ENCODE measurements at places on chromosomes 16 and 17. TPM values are rescaled to one million over a fixed set of nuclear protein-coding genes. Genes with fewer than 3 reads are reported as not detected.

Gene TMC5
- not detected for polyA plus RNA-seq

Gene SYNGR3
- polyA plus RNA-seq, result 2.1 TPM

Gene NTN3
- polyA plus RNA-seq, result not detected

Gene VPS35
- 69.2 TPM for polyA plus RNA-seq

Gene SSTR5
- polyA plus RNA-seq, result not detected

DNA sequence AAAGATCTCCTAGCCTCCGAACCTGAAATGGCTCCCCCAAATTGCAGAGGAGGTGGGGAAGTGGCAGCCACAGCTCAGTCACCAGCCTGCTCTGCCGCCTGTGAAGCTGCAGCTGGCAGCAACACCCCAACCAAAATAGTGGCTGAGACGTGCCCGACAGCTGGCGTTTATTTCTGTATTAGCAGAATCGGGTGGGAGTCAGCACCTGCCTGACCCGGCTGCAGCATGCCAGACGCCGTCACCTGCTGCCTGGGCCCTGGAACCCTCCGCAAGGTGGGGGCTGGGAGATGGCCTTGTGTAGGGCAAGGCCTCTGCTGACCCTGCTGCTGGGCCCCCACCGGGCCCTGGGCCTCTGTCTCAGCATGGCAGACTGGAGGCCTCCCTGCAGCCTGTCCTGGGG lies 17.5 kb upstream of the PABPN1L start:
- no peaks in the 10 kb centered on the region for H3K36me3 ChIP-seq
- no peaks in the 10 kb centered on the region for H3K4me1 ChIP-seq
- H3K27ac ChIP-seq, result no peak overlapping the region
- no peaks in the 10 kb centered on the region for H3K27me3 ChIP-seq

GRCh38 chr16:24349320-24349719 lies 93.2 kb downstream of the CACNG3 start:
- H3K27ac ChIP-seq, result no peak overlapping the region
- H3K4me3 ChIP-seq, result no peak overlapping the region
- no peak for DNase-seq
- H3K4me1 ChIP-seq, result no peaks in the 10 kb centered on the region
- H3K36me3 ChIP-seq, result no peaks in the 10 kb centered on the region

DNA sequence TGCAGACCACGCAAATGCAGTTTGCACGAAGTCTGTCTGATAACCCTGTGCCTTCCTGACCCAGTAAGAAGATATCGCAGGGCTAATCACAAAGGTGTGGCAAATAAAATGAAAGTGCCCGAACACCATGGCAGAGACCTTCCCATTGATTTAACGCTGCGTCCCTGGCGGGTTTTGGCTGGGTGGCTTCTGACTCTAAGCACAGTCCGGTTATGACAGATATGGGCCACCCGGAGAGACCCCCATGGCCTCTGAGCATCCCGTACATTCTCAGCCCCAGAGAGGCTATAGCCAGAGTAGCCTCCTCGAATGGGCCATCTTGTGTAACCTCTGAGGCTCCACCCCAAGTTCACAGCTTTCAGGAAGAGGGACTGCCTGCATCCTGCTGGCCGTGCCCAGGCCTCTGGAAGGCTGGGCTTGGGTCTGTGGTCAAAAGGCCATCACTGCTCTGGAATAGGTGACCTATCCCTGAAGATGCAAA lies 5.5 kb downstream of the FOXC2 start:
- H3K27me3 ChIP-seq, result peaks cover 27% of the 10 kb centered on the region
- no peaks in the 10 kb centered on the region for H3K4me1 ChIP-seq
- no peak overlapping the region for H3K4me3 ChIP-seq
- no peak for DNase-seq
- no peaks in the 10 kb centered on the region for H3K36me3 ChIP-seq
- no peak overlapping the region for H3K27ac ChIP-seq

DNA sequence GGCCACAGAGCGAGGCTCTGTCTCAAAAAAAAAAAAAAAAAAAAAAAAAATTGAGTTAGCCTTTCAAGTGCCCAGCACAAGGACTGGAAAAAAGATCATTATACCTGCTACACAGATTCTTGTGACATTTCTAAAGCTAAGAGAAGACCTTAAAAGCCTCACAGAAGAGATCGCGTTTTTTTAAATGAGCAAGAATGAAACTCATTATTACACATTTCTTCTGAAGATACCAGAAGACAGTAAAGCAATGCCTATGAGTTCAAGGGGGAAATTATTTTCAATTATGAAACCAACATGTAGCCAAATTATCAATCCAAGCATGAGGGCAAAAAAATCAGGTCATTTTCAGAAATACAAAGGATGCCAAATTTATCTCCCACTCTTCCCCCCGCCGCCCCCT lies 56.8 kb downstream of the MED13 start:
- peaks cover 13% of the 10 kb centered on the region for H3K36me3 ChIP-seq
- H3K27ac ChIP-seq, result no peak overlapping the region
- peaks cover 9% of the 10 kb centered on the region for H3K4me1 ChIP-seq
- no peak for DNase-seq
- no peak overlapping the region for H3K4me3 ChIP-seq

DNA sequence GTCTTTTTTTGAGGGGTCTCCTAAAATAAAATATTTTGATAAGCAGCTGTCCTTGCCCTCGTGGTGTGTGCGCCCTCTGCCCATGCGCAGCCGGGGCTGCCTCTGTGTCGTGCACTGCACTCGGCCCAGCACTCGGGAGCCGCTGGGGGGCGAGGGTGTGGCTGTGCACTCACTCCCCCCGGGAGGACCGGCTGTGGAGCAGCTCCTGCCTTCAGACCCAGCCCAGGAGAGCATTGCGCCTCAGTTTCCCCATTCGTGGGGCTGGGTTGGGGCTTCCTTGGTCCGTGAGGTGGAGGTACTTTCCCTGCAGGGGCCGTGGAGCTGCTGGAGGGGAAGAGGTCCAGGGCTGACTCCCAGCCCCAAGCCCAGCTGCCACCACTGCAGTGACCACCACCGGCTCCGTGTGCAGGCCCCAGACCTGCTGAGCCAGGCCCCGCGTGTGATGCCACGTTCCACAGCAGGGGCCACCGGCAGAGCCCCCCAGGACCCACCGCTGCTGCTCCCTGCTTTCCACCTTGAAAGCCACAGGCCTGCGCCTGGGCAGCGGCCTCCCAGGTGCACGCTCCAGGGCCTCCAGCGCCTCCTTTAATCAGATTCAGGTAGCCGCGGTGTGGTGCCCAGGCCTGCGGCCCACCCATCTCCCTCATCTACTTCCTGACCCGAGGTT lies 6.3 kb upstream of the IL17C start:
- no peak for DNase-seq
- no peak overlapping the region for H3K4me3 ChIP-seq
- H3K4me1 ChIP-seq, result peaks cover 17% of the 10 kb centered on the region
- H3K36me3 ChIP-seq, result peaks cover 10% of the 10 kb centered on the region
- no peak overlapping the region for H3K27ac ChIP-seq

GRCh38 chr17:69159418-69159817 lies 17.7 kb upstream of the ABCA6 start:
- DNase-seq, result no peak
- no peaks in the 10 kb centered on the region for H3K4me1 ChIP-seq
- H3K27ac ChIP-seq, result no peak overlapping the region
- H3K36me3 ChIP-seq, result no peaks in the 10 kb centered on the region
- no peak overlapping the region for H3K4me3 ChIP-seq
- no peaks in the 10 kb centered on the region for H3K27me3 ChIP-seq

DNA sequence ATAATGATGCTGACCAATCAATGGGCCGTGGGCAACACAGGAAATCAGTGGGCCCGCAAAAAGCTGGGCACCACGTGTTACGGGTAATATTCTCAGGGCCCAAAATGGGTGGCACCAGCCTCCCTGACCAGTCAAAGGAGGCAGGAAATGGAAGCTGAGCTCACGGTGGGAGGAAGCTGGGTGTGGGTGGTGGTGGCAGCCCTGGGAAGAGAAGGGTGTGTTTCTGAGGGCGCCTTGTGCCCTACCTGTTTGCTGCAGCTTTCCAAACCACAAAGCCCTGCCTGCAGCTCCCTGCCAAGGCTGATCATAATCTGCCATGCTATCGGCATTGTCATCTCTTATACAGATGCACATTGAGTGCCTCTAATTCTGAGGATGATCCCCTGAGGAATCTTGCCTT lies 457.9 kb downstream of the SLC39A11 start:
- H3K4me1 ChIP-seq, result peaks cover 12% of the 10 kb centered on the region
- H3K4me3 ChIP-seq, result peak overlapping the region; percentile 12
- no peaks in the 10 kb centered on the region for H3K36me3 ChIP-seq

- no peaks in the 10 kb centered on the region for H3K36me3 ChIP-seq
- H3K27me3 ChIP-seq, result no peaks in the 10 kb centered on the region
- no peak for DNase-seq
- peaks cover 45% of the 10 kb centered on the region for H3K4me1 ChIP-seq
These were observed 89.4 kb downstream of the C16orf78 start for GRCh38 chr16:49462989-49463371.

DNA sequence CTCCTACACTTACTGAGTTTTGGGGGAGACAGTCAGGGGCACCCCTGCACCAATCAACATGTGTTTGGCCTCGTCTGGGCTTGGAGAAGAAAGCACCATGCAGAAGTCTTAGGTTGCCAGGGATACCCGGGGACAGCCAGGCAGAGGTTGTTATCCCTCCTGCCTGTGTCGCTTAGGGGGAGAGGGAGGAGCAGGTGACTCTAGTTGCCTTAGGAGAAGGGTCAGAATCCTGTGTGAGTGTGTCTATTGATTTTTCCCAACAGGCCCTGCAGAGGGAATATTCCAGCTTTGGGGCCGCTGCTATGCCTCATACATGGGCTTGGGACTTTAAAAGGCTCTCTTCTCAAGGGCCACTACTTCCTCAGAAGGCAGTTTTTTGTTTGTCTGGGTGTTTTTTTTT lies 89.1 kb downstream of the RGS9 start:
- no peaks in the 10 kb centered on the region for H3K27me3 ChIP-seq
- peaks cover 21% of the 10 kb centered on the region for H3K4me1 ChIP-seq
- no peak overlapping the region for H3K27ac ChIP-seq
- no peaks in the 10 kb centered on the region for H3K36me3 ChIP-seq

DNA sequence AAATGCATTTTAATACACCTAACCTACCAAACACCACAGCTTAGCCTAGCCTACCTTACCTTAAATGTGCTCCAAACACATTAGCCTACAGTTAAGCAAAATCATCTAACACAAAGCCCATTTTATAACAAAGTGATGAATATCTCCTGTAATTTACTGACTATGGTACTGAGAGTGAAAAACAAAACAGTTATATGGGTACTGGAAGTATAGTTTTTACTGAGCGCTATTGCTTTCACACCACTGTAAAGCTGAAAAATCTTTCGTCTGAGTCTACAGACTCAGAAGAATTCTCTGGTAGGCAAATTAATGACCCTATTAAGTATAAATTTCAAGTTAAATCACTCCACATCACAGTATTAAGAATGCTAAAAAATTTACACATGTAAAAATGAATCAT lies 3.5 kb downstream of the GRB2 start:
- no peak for DNase-seq
- no peak overlapping the region for H3K27ac ChIP-seq
- H3K4me1 ChIP-seq, result peaks cover 52% of the 10 kb centered on the region
- H3K27me3 ChIP-seq, result no peaks in the 10 kb centered on the region

DNA sequence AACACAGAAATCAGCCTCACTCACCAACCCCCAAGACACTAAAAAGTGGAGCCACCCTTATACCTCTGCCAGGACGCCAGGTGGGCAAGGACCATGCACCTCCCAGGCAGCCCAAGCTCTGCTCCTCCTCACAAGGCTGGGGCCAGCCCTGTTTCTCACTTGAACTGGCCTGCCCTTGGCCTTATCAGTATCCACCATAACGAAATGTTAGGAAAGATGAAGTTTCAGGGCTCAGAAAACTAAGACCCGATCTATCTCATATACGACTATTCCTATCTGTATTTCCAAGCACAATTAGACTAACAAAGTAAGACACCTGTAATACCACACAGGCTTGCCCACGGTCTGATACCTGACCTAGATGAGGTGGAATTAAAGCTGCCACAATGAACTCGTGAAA lies 6.9 kb downstream of the FBXO31 start:
- no peak overlapping the region for H3K4me3 ChIP-seq
- H3K27ac ChIP-seq, result peak overlapping the region; percentile 16
- no peaks in the 10 kb centered on the region for H3K36me3 ChIP-seq
- no peak for DNase-seq
- H3K4me1 ChIP-seq, result peaks cover 14% of the 10 kb centered on the region

DNA sequence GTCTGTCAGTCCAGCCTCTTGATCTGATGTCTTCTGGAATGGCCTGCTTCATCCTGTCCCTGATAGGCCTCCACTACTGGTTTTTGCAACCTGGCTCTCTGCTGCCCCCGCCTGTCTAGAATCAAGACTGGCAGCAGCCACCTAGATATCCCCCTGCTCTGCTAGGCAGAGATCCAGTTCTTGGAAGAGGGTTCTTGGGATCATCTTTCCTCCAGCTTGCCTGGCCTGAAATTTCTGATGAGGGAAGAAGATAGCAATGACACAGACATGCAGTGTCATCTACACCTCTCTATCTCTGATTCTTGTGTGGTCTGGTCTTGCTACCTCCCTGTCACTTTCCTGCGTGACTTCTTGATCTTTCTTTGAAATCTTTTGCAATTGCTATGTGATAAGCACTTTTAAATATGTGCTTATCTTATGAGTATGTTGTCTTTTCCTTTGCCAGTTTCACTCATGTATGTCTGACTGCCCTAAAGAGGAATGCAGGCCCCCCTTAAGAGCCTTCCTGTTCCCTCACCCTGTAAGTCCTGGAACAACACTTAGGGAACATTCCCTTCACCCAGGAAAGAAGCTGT lies 20.3 kb upstream of the NFATC3 start:
- peak overlapping the region; percentile 12 for H3K27ac ChIP-seq
- H3K4me3 ChIP-seq, result no peak overlapping the region
- peak; percentile 62 for DNase-seq
- no peaks in the 10 kb centered on the region for H3K36me3 ChIP-seq

DNA sequence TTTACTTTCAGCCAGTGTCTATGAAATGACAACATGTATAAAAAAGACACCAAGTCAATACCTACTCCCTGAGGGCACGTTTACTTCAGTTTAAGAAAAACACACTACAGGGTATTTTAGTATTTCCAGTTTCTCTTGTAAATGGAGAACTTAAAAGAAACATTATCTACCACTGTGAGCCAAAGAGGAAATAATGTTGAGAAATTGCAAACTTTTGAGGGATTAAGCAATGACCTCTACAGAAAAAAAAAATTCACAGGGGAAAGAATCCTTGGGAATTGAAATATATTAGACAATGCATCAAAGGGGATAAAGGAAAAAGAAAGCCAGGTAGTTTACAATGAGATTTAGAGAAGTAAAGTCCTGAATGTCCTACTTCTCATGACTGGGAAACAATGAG lies 126.0 kb downstream of the KCNJ2 start:
- H3K4me1 ChIP-seq, result no peaks in the 10 kb centered on the region
- H3K27ac ChIP-seq, result no peak overlapping the region
- H3K27me3 ChIP-seq, result no peaks in the 10 kb centered on the region
- no peak overlapping the region for H3K4me3 ChIP-seq
